Colonic mucosa (tissue), 4 donors: ENCODE measurements at places on chromosomes 12 and 14. TPM values are rescaled to one million over a fixed set of nuclear protein-coding genes. Genes with fewer than 3 reads are reported as not detected.

DNA sequence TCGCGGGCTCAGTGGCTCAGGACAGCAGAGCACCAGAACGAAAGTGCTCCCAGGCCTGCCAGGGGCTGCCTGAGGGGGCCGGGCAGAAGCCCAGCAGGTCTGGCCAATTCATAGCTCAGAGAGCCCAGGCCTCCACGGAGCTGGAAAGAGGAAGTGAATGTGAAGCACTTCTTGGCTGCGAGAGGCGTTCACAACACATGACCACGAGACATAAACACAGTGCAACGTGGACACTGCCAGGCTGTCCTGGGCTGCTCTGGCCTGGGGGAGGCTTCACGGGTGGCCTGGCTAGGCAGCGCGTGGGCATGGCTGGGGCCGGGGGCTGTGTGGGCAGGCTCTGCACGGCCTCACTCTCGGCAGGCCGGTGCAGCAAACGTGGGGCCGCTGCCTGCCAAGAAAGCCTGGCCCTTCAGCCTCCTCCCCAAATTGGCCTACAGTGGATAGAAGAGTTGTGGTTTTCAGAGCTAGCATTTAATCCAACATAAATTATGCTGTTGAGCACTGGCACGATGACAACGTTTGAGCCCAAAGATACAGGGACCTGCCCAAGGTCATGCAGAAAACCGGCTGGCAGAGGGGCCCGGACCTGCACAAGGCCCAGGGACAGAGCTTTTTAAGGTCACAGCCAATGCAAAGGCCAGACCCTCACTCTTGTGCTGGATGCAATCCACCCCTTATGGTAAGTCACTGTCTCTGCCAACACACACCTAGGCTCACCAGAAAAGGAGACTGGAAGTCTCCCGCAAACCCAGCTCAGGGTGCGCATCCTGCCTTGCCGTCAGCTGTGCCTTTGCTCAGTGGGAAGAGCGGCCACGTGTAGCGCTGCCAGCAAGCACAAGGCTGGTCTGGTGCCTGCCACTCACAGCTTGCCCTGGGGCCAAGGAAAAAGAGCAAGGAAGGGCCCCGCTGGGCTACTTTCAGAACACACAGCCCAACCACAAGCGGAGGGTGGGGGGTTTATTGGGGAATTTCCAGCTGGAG lies 8.6 kb downstream of the SLC25A29 start:
- H3K36me3 ChIP-seq, result no peaks in the 10 kb centered on the region
- no peak overlapping the region for H3K4me3 ChIP-seq
- H3K27ac ChIP-seq, result peak overlapping the region; percentile 63
- peak; percentile 65 for DNase-seq
- H3K27me3 ChIP-seq, result no peaks in the 10 kb centered on the region

DNA sequence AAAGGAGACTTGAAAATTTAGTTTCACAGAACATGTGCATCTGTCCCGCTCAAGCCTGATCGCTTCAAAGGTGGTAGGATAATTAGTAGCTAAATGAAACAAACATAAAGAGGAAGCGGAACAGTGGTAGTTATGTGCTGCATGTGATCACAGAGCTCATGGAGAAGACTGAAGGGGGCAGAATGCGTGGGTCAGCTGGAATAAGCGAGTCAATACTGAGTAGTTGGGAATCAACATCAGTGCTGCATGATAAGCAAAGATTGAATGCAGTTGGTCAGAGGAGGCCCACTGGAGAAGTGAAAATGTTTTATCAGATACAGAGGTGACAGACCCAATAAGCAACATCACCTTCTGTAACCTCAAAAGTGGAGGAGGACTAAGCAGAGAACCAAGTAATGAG lies 95.1 kb upstream of the RFX4 start:
- no peaks in the 10 kb centered on the region for H3K27me3 ChIP-seq
- H3K4me3 ChIP-seq, result no peak overlapping the region
- H3K4me1 ChIP-seq, result no peaks in the 10 kb centered on the region
- no peaks in the 10 kb centered on the region for H3K36me3 ChIP-seq
- H3K27ac ChIP-seq, result no peak overlapping the region

DNA sequence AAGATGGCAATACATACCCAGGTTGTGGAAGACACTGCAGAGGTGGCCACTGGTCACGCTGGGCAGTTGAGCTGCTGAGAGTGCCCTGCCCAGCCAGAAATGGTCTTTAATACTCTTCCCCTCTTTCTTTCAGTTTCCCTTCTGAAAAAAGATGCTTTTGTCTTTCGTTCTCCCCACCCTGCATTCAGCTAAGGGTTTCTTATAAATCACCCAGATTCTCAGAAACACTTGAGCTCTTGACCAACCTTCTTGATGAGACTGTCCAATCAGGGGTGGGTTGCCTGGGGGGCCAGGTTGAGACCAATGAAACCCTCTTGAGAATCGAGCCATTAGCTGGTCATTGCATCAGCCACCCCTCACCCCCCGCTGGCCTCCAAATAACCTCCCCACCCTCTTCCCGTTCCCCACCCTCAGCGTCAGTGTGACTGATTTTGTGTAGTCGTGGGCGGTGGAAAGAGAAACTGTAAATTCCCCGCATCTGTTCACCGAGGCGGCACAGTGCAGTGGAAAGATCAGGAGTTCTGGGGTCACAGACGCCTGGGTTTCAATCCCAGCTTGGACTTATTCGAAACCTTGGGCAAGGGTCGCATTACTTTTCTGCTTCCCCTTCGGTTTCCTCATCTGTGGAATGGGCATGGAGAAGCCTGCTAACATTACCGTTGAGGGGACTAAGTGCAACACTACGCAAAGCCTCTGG lies 52.3 kb downstream of the SLC25A47 start:
- peaks cover 3% of the 10 kb centered on the region for H3K4me1 ChIP-seq
- no peaks in the 10 kb centered on the region for H3K36me3 ChIP-seq
- no peaks in the 10 kb centered on the region for H3K27me3 ChIP-seq
- peak overlapping the region; percentile 89 for H3K4me3 ChIP-seq

DNA sequence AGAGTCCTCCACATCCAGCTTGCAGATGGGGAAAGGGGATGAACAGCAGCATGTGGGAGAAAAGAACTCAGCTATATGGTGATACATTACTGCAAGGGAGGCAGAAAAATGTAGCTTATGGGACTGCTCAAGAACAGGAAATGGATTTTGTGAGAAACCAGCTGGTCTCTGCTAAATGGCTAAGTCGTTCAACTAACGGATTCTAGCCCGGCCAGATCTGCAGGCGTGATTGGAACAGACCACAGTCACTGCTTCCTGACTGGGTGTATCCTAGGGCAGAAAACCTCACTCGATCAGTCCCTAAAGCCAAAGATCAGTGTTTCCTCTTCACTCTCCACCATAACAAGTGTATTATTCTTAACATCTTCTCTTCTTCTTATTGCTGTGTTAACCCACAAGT lies 8.1 kb upstream of the PTGDR start:
- H3K27ac ChIP-seq, result no peak overlapping the region
- no peak for DNase-seq
- no peak overlapping the region for H3K4me3 ChIP-seq
- H3K27me3 ChIP-seq, result no peaks in the 10 kb centered on the region
- no peaks in the 10 kb centered on the region for H3K36me3 ChIP-seq

DNA sequence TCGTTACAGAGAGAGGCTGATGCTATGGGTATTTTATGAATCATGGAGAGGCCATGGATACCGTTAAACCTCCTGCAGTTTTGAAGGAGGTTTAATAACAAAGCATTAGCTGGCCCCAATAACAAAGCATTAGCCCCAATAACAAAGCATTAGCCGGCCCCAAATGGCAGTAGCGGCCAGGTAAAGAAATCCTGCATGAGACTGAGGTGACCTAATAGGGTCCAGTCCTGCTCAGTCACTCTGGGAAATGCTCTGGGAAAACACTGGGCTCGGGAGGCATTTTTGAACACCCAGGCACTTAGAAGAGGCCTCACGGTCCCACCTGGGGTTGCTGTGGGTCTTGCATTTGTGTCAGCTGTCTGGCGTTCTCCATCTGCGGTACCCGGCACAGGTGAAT lies 776 bp upstream of the RIN3 start:
- no peak for DNase-seq
- no peaks in the 10 kb centered on the region for H3K27me3 ChIP-seq
- no peaks in the 10 kb centered on the region for H3K36me3 ChIP-seq
- H3K4me1 ChIP-seq, result peaks cover 10% of the 10 kb centered on the region
- peak overlapping the region; percentile 82 for H3K27ac ChIP-seq

The DCN gene
- 79.0 TPM for total RNA-seq

DNA sequence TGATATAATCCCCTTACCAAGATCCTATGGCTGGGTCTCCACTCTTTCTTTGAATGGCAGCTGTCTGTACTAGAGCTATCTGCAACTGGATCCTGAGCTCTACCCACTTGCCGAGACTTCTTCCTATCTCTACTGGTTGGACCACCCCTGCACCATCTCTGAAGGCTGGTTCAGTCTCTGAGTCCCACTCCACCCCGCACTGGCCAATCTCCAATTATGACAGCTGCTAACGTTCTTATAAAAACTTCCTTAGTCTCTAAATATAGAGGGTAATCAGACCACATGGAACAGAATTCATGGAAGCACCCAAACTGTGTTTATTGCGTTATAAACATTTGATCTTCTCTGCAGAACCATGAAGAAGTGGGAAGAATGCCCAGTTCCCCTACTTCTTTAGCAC lies 186.6 kb upstream of the EEA1 start:
- H3K4me3 ChIP-seq, result no peak overlapping the region
- no peaks in the 10 kb centered on the region for H3K36me3 ChIP-seq
- no peak overlapping the region for H3K27ac ChIP-seq
- peaks cover 5% of the 10 kb centered on the region for H3K4me1 ChIP-seq
